Fibroblast of mammary gland (primary cell): ENCODE measurements at places on chromosomes 4 and X.

DNA sequence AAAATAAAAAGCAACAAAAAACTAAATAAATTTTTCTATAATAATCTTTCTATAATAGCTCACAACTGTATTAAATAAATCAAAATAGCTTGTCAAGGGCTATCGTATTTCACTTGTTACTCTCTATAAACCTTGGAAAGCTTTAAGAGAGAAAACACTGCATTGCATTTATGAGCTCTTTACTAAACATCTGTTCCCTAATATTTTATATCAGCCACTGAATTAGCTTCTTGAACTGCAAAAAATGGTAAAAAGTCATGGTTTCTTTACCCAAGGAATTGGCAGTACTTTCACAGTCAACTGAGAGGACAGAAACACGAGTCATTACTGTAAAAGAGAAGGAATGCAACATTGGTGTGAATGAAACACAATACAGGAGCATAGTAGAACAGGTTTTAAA lies 671.2 kb downstream of the PCDH18 start:
- no peak for DNase-seq

DNA sequence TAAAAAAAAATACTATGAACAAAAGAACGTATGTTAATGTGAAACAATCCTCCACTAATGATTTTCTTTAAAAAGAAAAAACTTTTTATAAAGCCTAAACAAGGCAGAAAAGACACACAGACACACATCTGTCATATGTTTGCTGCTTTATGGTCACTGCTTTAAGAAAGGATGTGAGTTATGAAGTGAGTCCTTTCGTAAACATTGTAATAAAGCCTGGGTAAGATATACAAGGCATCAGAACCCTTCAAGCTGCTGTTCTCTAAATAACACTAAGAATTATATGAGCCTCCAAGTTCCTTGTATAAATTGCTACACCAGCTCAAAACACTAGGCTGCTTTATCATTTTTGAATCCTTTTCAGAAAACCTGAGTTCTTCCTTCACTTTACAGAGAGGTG lies 81.6 kb downstream of the FBXO8 start:
- no peak for DNase-seq

DNA sequence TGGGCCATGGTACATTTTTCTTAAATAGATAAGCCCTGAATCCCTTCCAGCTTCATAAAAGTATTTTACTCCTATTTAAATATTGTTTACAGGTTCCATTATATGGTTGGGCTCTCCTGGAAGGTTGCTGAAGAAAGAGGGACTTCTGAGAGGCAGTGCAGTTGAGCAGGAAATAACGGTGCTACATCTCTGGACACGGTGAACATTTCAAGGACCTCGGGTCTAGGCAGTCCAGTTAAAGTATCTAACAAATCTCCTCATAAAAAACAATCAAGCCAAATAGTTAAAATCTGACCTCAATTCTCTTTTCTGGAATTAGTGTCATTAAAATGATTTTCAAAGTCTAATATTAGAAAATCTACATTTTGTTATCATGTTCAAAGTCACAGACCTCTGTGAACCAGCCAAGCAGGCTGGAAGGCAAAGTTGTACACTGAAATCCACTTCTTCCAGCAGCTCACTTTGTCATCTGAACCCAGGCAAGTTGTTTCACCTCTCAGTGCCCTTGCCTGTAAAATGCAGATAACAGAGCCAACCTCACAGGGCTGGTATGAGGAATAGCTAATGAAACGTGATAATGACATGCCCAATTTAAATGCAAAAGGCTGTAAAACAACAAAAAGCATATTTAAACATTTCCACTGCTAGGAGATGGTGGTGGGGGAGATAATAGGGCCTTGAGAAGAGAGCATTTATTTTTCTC lies 267.0 kb upstream of the KLF3 start:
- DNase-seq: no peak

GRCh38 chr4:57312296-57312695 lies 202.1 kb upstream of the IGFBP7 start:
- no peak for DNase-seq

DNA sequence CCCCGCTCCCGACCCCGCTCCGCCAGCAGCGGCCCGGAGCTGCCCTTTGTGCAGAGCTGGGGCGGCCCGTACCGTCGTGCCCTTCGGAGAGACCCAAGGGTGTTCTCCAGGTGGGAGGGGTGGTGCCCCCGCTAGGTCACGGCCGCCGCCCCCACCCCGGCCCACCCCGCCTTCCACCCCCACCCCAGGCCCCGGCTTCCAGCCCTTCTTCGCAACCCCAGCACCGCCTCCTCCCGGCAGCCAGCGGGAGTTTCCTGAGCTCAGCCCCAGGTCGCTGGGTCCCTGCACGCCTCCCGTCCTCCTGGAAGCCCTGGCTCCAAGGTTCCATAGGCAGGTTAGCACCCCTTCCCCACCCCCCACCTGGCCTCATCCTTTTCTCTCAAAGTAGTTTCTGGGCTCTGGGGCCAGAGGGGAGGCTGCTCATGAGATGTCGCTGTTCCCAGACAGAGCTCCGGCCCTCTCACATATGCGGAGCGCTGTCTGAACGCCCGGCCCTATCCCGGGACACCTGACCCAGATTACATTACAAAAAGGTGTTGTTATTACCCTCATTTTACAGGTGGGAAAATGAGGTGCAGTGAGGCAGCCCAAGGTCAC lies 25.2 kb upstream of the FGFR3 start:
- DNase-seq: peak; percentile 20

DNA sequence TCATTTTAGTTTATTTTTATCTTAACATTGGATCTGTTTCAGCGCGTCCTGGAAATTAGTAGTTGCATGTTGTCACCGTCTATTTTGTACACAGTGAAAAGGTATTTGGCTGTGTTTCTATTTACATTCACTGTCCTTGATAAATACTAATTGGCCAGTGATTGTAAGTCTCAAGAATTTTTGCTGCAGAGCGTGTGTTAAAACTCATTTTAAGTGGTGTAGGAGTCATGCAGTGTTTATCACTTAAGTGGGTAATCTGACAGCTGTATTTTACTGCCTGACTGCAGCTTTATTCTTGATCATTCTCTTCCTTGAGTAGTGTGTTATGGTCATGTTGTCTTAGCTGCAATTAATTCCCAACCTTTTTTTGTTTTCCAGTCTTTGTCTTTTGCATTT lies 9.8 kb downstream of the GUCY1A1 start:
- DNase-seq: no peak

- no peak for DNase-seq
Measured at GRCh38 chrX:44899946-44900345, 27.0 kb downstream of the KDM6A start.

DNA sequence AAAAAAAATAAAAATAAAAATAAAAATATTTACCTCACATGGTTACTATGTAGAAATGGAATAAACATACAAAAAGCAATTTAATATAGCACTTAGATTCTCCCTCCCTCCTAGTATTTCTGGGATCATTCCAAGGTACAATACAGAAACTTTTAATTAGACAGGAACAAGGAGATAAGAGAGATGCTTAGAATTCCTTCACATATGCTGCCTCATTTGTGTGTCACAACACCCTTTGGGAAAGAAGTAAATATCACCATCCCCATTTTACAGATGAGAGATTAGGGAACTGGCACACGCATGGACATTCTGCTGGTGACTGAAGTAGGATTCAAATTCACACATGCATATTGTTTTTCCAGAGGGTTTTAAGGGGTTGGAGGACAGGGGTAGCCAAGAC lies 164.2 kb downstream of the APBB2 start:
- no peak for DNase-seq

DNA sequence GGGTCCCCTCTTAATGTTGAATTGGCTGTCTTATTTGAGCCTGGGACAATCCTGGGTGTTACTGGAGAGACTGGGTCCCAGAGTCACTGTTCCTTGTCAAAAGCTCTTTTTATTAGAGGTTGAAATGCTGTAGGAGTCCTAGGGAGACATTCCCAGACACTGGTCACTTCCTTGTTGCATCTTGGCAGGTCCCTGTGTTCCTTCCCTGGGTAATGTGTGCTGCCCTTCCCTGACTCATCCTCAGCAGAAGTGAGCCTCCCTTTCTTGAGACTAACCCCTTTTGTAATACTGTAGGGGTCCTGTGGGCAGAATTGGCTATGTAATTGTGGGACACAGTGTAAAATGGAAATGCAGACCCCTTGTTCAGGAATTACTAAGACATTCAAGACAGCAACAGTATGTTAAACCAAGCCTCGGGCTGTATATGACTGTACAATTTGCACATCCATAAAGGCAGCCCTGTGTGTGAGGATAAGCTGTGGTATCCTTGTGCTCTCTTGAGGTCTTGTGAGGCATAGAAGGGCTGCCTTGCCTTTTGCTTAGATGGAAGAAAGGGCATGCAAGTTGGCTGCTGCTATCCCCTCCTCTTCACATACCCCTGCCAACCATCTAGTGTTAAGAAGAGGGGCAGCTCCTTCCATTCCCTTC lies 53.5 kb downstream of the DCLK2 start:
- peak; percentile 79 for DNase-seq

DNA sequence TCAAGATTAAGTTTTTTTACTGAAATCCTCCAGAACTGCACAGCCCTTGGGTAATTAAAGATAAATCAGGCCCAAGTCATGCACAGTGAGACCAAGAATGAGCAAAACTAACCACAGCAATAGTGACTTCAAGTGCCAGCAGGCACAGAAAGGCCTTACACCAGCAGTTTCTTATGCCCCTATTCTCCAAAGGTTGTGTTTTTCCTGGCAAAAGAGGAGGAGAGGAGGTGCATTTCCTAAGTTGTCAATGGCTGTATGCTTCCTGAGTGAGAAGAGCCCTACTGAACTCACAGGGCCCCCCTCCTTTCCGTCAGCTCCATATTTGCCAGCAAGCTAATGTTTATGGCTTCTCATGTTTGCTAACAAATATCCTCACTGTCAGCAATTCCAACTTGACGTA lies 418.7 kb upstream of the INTU start:
- DNase-seq: no peak

- DNase-seq: peak; percentile 81
Measured at GRCh38 chr4:1872870-1873269, 1.7 kb downstream of the NSD2 start.

GRCh38 chr4:14254252-14254651 lies 626.7 kb upstream of the BOD1L1 start:
- DNase-seq: peak; percentile 53

DNA sequence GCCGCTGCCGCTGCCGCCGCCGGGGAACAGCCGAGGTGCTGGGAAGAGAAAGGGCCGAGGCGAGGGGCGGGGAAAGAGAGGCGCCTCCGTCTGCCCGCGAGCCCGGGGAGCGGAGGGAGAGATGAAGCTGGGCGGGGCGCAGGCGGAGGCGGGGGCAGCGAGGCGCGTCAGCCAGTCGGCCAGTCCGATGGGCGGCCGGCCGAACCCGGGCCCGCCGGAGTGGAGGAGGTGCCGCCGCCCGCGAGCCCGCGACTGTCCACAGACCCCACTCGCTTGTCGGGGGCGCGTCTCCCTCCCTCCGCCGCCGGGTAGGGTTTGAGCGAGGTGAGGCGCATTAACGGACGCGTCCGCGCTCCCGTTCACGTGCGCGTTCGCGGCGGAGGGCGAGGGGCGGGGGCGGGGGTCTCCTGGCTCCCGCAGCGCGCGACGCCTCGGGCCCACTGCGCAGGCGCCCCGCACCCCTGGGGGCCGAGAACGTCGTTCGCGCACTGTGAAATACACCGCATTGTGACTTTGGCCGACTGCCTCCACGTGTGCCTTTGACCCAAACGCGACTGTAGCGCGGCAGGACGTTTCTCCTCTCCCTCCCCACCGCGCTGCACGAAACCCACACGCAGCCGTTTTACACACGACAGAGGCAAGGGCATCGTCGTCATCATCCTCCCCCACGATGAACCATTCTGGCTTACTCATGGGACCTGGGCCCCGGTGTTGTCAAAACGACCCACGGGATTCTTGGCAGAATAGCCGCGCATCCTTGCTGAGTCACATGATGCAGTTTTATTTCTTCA lies at the start of gene NUDT11:
Gene NUDT11, minus strand, starts transcription at position 92 of the 791 bp plus-strand sequence. CDS start 148 bp downstream, outside the sequence.
- peak; percentile 69 for DNase-seq

- no peak for DNase-seq
Measured at GRCh38 chrX:68419975-68420374, 13.3 kb downstream of the OPHN1 start.

DNA sequence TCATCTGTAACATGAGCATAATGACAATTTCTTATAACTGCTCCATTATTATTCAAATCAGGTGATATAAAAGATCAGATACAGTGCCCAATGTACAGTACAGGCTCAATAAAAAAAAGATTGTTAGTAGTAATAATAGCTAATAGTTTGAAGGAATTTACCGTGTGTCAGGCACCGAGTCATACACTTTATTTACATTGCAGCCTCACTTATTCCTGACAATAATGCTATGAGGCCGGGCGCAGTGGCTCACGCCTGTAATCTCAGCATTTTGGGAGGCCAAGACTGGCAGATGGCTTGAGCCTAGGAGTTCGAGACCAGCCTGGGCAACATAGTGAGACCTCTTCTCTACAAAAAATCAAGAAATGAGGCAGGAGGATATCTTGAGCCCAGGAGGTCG lies 10.1 kb upstream of the MAP7D3 start:
- DNase-seq: no peak

DNA sequence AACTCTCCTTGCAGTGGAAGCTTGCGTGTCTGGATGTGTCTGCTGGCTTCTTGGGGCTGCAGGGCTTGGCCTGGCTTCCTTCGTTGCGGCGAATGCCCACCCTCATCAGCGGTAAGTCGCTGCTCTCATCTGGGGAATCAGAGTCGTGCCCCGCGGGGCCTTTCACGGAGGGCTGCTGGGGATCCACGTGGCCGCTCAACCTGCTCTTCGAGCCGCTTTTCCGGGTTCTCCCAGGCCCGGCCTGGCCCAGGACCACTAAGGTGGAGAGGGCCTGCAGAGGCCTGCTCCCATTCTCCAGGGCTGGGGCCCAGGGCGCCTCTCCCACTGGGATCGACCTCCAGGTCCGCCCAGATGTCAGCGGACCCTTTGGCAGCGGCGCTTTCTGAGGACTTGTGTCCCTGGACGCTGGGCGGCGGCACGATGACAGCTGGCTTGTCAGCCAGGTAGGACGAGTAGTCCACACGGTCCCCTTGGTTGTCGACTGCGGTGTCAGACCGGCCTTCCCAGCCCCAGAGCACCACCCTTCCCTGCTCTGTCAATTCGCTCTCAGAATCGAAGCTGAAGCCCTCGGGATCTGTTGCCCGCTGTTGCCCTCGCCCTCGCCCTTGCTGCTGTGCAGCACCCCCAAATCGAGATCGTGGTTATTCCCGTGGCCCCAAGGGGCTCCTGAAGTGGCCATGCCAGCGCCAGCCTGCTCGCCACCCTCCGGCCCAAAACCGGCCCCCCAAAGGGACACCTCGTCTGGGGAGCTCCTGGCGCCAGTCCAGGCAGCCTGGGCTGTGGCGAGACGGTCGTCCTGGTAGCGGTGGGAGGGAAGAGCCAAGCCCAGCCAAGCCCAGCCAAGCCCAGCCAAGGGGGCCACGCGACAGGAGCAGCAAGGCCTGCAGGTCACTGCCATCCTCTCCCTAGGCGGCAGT lies 37.8 kb upstream of the NHSL2 start:
- no peak for DNase-seq

- peak; percentile 92 for DNase-seq
Measured at GRCh38 chr4:146333187-146333894, 119.0 kb downstream of the REELD1 start.

DNA sequence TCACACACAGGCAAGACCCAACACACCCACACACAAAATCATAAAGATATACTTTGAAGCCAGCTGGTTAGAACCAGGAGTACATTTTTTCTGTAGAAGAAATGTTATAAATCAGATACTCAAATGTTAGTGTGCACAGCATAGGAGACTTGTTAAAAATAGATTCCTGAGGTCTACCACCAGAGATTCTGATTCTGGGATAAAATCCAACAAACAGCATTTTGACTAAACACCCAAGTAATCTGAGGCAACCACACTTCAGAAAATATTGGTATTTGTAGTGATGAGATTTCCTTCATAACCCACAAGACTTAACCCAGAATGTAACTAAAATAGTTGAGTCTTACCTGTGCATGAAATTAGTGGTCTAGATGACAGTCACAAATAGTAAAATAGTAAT lies 301.8 kb downstream of the HNRNPD start:
- DNase-seq: no peak
